Uterus (tissue), 4 donors: ENCODE measurements at places on chromosomes 1 and 21. TPM values are rescaled to one million over a fixed set of nuclear protein-coding genes. Genes with fewer than 3 reads are reported as not detected.

DNA sequence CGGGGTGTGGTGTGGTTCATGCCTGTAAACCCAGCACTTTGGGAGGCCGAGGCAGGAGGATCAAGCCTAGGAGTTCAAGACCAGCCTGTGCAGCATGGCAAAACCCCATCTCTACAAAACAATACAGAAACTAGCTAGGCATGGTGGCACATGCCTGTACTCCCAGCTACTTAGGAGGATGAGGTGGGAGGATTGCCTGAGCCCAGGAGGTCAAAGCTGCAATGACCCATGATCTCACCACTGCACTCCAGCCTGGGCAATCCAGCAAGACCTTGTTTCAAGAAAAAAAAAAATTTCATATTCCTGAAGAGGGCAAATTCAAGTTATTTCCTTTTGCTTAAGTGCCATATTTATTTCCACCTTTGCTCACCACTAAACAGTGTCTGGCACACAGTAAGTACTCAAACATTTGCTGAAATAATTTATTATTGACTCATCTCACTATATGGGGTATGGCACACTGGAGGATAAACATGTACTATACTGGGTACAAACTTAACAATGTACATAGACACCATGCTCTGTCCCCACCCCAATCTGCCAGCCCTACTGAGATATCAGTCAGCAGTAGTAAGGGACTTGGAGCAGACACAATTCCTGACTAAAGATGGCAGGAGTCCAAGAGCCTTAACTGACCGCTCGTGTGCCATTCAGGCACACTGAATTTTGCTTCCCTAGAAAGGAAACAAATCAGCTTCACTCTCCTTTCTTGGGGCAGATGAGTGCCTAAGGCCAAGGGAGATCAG, 15.5 kb downstream of the MEAF6 start:
- DNase-seq = no peak

DNA sequence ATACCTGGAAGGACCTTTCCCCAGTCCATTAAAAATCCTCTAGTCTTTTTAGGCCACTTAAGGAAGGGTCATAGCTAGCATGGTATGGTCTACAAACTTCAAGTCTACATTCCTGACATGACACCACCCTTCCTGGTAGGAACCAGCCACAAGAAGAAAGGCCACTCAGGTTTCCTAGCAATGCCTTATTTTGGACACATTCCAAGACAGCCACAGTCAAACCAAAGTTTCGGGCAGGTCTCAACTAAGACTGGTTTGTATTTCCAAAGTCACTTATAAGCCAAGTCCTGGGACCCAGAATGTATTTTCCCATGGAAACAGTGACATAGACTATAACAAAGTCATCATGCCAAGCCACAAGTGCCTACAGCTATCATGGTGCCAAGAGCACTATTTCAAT, 50.6 kb upstream of the SLC44A3 start:
- no peak for DNase-seq

The KIAA1614 gene
- total RNA-seq = 10.8 TPM

The AKR7A3 gene
- 1.2 TPM for total RNA-seq

The PDE9A gene
- total RNA-seq = 15.0 TPM

- DNase-seq = no peak
Observed at GRCh38 chr1:108327534-108328466, 83.9 kb upstream of the NBPF4 start.

The TLR5 gene
- 7.9 TPM for total RNA-seq

The ECE1 gene
- 47.6 TPM for total RNA-seq

The GPX7 gene
- 5.9 TPM for total RNA-seq

DNA sequence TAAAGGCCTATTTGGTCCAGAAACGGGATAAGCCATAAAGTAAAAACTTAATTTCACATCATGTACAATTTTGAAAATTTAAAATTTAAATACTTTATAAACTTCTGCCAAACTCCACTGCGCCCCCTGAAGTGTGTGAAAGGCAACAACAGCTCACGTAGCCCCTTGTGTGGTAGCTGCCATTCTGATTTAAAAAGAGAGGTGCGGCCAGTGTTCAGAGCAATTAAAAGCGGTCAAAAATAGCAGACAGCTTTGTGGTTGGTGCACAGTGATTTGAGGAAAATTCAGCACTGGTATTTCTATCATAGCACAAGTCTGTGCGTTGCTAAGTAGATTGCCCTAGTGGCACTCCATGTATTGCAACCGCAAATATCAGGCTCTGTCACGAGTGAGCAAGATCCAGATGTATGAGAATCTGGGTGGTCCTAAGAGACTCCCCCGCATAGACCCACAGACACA, 122.5 kb downstream of the ATG4C start:
- DNase-seq = no peak

DNA sequence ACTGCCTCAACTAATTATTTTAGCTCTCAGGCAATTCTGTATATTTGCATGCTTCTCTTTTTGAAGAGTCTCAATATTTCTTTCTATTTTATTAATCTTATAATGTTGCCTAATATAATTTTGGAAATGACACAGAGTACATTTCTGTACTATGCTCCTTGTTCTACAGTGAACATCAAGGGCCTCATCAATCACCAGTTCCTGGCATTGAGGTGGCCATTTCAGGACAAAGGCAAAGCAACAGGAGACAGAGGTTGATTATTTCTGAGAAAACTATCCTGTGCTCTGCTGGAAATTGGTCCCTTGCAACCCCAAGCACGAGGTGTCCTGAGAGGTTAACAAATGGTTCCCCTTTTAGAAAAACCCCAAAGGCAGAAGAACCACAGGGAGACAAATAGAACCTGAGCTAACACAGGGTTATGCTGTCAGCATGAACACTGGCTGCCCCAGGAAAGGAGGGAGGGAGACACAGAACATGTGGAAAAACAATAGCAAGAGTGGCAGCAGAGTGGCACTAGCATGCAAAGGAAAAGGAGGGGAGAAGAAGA, 63.9 kb upstream of the VAV3 start:
- no peak for DNase-seq

The AIRE gene
- total RNA-seq = not detected

The MATN1 gene
- not detected for total RNA-seq

The KIF2C gene
- total RNA-seq = 0.64 TPM

The OSCP1 gene
- 2.4 TPM for total RNA-seq

The INAVA gene
- not detected for total RNA-seq

DNA sequence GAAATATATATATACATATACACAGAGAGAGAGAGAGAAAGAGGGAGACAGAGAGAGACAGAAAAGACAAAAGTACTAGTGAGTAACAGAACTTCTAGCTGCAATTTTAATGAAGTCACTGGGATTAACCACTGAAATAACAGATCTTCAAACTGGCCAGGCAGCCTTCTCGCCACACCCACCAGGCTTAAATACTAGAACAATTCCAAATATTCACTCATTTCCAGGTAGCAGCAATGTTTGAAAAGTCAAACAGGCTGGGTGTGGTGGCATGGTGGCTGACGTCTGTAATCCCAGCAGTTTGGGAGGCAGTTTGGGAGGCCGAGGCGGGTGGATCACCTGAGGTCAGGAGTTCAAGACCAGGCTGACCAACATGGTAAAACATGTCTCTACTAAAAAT, 5.2 kb downstream of the PRDX1 start:
- no peak for DNase-seq

The KCNK2 gene
- total RNA-seq = 3.8 TPM
